ENCODE measurements at places on chromosomes 11 and 22. TPM values are rescaled to one million over a fixed set of nuclear protein-coding genes. Genes with fewer than 3 reads are reported as not detected.

DNA sequence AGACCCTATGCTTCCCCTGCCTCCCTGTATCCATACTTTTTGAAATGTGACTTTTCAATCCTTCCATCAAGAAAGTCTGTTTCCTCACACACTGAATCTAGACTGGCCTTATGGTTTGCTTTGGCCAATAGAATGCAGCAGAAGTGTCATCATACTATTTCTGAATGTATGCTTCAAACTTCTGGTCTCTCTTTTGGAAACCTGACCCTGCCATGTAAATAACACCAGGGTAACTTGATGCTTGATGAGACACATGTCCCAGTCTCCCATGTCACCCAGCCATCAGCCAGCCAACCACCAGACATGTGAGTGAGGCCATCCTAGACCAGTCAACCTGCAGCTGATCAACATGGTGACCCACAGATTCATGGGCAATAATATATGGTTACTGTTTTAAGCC lies 29.7 kb upstream of the CAVIN3 start:
- H3K27ac ChIP-seq = no peak overlapping the region
- H3K27me3 ChIP-seq = peaks cover 4% of the 10 kb centered on the region
- no peak for DNase-seq
- H3K36me3 ChIP-seq = no peaks in the 10 kb centered on the region

DNA sequence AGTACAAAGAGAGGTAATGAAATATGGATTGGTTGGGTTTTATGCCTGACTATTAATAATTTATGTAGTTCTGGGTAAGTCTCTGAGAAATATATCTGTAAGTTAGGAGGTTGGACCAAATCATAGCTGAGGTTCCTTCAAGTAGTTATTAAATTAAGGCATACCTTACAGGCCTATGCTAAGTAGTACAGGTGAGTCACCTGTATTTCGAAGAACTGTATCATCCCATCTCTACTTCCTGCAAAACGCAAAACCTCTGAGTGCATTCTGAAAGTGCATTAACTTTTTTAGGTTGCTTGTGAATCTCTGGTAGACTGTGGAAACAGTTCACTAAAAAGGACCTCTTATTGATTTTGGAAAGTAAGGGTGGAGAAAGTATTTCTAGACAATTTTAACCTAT lies 37.1 kb downstream of the APOL5 start:
- no peak for DNase-seq
- no peaks in the 10 kb centered on the region for H3K4me1 ChIP-seq
- H3K27ac ChIP-seq = no peak overlapping the region
- H3K36me3 ChIP-seq = peaks cover 8% of the 10 kb centered on the region
- no peak overlapping the region for H3K4me3 ChIP-seq

GRCh38 chr11:134228625-134229024 lies 4.2 kb downstream of the VPS26B start:
- no peak for DNase-seq
- no peaks in the 10 kb centered on the region for H3K27me3 ChIP-seq
- no peak overlapping the region for H3K27ac ChIP-seq
- H3K4me1 ChIP-seq = peaks cover 36% of the 10 kb centered on the region
- H3K36me3 ChIP-seq = no peaks in the 10 kb centered on the region

GRCh38 chr22:46289244-46289891 lies 7.3 kb upstream of the GTSE1 start:
- peaks cover 5% of the 10 kb centered on the region for H3K36me3 ChIP-seq
- H3K4me1 ChIP-seq = peaks cover 16% of the 10 kb centered on the region
- no peaks in the 10 kb centered on the region for H3K27me3 ChIP-seq
- H3K27ac ChIP-seq = no peak overlapping the region

- no peak overlapping the region for H3K27ac ChIP-seq
- peak; percentile 83 for DNase-seq
Observed at GRCh38 chr22:19772673-19773469, 12.3 kb downstream of the TBX1 start.

DNA sequence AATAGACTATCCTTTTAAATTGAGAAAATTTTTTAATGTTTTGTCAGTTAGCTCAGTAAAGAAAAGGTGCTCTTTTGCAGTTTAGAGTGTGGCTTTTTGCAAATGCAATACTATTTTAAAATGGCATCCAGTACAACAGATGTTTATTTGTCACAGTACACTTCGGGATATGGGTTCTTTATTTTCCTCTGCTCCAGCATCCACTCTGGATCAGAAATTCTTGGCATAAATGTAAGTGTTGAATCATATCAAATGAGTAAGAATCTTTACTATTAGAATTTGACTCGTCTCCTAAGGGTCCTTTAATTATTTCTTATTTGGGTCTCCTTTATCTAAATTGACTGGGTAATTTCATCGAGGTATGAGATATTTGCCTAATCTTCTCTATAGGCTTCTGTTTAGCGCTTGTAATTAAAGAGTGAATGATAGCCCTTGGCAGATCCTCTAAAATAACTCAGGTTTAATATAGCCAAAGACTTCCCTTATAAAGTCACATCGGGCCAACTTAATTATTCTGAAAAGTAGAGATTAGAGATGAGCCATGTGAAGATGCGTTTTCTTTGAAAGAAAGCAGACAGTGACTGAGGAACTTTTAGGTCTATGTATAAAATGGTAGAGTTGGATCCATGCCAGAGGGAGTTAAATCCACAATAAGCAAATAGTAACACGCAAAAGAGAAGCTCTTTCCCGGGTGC lies 132.7 kb downstream of the CASP12 start:
- no peak overlapping the region for H3K27ac ChIP-seq
- H3K36me3 ChIP-seq = no peaks in the 10 kb centered on the region
- H3K27me3 ChIP-seq = no peaks in the 10 kb centered on the region
- peaks cover 4% of the 10 kb centered on the region for H3K4me1 ChIP-seq

GRCh38 chr11:123800036-123800435 lies 6.1 kb downstream of the OR6M1 start:
- no peak overlapping the region for H3K27ac ChIP-seq
- no peaks in the 10 kb centered on the region for H3K27me3 ChIP-seq
- no peak overlapping the region for H3K4me3 ChIP-seq
- DNase-seq = no peak

DNA sequence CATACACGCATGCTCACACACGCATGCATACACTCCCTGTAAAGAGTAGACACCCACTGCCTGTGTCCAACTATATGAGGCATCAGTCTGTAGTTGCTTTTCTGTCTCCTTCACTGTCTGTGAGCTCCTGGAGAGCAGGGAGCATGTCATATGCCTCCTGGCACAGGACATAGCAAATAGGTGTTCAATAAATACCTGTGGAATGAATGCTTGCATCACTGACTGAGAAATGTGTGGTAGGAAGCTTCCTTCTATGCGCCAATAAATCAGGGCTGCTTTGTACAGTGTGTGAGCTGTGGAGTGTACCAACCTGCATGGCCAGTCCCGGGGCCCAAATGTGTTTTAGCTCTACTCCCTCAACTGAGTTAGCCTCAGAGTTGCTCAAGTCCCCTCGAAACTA lies 37.2 kb upstream of the NAV2 start:
- H3K27me3 ChIP-seq = no peaks in the 10 kb centered on the region
- no peak overlapping the region for H3K4me3 ChIP-seq
- no peaks in the 10 kb centered on the region for H3K36me3 ChIP-seq
- no peak for DNase-seq
- peaks cover 26% of the 10 kb centered on the region for H3K4me1 ChIP-seq

DNA sequence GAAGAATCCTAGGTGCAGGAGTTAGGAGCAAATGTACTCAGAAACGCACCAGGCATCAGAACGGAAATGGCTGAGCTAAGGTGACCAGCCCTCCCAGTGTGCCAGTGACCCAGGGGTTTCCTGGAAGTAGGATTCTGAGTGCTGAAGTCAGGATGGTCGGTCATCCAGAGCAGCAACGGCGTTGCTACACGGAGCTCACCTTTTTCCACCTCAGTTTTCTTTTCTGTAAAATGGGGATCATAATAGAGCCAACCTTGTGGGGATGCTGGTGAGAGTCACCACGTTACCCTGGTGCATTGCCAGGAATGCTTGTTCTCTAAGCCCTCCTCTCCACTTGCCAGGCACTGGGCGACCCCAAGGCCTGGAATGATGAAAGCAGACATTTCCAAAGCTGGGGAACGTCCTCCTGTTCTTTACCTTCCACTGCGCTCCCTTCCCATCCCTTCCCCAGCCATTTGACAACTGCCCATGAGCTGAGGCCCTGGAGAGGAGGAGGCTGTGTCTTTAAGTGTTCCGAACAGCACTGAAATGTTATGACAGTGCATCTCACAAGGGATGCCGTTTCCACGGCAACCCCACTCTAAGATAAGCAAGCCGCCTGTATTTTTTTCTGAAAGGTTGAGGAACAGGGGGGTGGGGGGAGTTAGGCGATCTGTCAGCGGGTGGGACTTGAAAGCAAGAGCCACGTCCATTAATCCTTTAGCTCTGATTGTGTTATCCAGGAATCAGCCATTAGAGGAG lies 66.8 kb downstream of the TSPAN18 start:
- H3K4me3 ChIP-seq = no peak overlapping the region
- H3K27ac ChIP-seq = no peak overlapping the region
- H3K36me3 ChIP-seq = no peaks in the 10 kb centered on the region
- no peaks in the 10 kb centered on the region for H3K27me3 ChIP-seq
- DNase-seq = no peak

GRCh38 chr11:10317151-10317755 lies 12.4 kb downstream of the ADM start:
- no peaks in the 10 kb centered on the region for H3K27me3 ChIP-seq
- no peak overlapping the region for H3K27ac ChIP-seq

GRCh38 chr11:127052404-127052803 lies 51.8 kb upstream of the KIRREL3 start:
- no peak overlapping the region for H3K27ac ChIP-seq
- no peaks in the 10 kb centered on the region for H3K27me3 ChIP-seq
- H3K4me3 ChIP-seq = no peak overlapping the region
- no peaks in the 10 kb centered on the region for H3K4me1 ChIP-seq
- no peaks in the 10 kb centered on the region for H3K36me3 ChIP-seq
- DNase-seq = no peak

The OR8D1 gene
- not detected for total RNA-seq

DNA sequence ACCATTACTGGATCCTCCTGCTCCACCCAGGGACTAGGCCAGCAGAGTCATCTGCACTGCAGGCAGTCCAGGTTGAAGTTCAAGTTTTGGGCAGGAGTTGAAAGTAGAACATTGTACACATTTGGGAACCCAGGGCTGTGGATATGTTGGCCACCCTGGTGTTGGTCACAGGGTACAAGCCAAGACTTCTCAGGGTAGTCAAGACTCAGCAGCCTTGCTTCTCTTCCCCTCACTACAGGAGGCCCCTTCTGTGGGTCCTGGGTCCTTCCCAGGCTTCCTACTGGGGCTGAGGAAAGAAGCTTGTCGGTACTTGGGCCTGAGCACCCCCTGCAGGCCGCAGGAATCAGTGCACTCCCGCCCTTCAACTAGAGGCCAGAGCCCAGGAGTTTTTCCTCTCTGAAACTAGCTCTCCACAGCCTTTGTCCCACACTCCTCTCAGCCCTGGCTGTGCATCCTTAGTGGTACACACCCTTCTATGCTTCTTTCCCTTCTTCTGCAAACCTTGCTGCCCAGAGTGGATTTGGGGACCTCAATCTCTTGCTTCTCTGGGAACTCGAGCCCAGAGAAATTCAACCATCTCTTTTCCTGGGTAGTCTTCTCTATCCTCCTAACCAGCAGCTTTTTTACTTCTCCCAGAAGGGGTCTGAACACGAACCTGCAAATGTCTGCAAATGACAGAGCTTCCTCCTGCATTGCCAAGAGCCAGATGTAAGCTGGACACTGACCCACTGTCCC lies 2.6 kb upstream of the HPX start:
- no peak overlapping the region for H3K27ac ChIP-seq
- H3K4me1 ChIP-seq = no peaks in the 10 kb centered on the region
- H3K36me3 ChIP-seq = peaks cover 2% of the 10 kb centered on the region
- no peak overlapping the region for H3K4me3 ChIP-seq

- no peak overlapping the region for H3K4me3 ChIP-seq
- no peak for DNase-seq
- H3K4me1 ChIP-seq = no peaks in the 10 kb centered on the region
Observed at GRCh38 chr11:4006946-4007680, 87.5 kb upstream of the RRM1 start.
